Right lobe of liver (tissue), 6 donors: ENCODE measurements at places on chromosomes 12 and 14.

DNA sequence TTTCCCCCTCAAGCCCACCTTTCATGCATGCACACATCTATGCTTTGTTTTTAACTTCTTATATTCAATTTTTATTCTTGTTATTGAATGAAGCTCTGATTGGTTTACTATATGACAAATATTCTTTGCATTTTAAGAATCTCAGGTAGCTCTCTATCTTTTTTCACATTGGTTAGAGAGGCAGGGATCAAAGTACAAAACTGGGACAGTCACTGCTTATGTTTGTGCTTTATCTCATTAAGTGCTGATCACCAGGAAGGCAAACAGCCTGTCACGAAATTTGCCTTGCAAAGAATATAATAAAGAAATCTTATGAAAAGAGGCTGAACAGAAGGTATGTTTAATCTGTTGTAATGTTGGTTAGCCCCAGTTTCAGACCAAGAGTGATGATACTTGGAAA lies 29.7 kb upstream of the INSM2 start:
- DNase-seq, result no peak

- DNase-seq, result no peak
Observed at GRCh38 chr14:77238356-77238755, 32.6 kb downstream of the NGB start.

DNA sequence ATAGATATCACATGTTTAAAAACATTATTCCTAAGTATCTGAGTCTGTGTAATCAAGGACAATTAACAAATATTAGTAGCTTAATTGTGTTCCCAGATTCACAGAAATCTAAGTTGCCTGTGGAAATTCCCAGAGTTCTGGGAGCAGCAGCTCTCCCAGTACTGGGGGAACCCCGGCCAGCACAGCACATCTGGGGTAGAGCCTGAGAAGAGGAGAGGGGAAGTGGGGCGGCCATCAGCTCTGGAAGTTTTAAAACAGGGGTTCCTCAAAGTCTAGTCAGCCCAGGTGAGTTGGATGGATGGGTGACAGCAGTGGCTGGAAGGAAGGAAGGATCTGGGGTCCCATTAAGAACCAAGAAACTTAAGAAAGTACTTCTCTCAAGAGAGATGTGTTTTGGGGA lies 24.6 kb downstream of the PRICKLE1 start:
- DNase-seq, result no peak

DNA sequence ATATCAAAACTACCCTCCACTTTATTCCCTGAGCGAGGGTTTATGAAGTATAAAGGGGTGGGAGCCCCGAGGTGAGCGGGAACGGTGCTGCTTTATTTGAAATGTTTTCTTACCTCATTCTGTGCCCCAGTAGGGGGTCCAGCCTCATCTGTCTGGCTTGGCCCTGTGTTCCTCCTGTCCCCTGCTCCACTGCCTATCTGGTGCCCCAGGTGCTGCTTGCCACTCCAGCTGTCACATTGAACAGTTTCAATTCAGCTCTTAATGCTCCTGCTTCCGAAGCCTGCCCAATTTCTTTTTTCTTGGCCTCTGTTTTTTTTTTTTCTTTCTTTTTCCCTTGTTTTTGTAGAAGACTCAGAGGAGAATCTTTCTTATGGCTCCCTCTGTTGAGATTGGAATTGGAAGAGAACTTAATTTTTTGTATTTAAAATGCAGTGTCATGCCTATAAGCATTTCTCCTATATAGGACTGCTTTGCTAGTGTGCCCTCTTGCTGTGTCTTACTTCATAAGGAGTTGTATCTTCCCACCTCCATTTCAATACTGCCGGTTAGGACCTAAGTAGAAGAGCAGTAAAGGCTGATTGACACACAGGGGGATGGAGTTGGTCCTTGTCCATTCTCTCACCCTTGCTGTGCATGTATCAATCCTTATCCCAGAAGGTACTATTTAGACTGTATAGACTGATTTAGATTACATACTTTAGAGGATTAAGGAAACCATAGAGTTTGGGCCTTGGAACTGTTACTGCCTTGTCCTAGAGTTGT lies 2.3 kb downstream of the ATXN7L3B start:
- no peak for DNase-seq

DNA sequence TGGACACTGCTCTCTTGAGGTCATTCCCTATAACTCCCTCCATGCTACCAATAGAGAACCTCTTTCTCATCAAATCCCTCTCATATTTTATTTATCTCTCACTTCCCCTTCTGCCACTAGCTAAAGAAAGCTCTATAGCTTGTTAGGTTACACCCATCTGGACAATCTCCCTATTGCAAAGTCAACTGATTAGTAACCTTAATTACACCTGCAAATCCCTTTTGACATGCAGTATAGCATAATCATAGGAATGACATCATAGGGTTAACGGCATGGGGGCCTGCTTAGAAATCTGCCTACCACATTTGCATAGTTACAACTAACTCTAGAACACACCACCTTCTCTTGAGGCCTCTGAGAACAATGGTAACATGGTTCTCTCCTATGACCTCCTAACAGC lies 181.2 kb downstream of the EMP1 start:
- DNase-seq, result no peak

DNA sequence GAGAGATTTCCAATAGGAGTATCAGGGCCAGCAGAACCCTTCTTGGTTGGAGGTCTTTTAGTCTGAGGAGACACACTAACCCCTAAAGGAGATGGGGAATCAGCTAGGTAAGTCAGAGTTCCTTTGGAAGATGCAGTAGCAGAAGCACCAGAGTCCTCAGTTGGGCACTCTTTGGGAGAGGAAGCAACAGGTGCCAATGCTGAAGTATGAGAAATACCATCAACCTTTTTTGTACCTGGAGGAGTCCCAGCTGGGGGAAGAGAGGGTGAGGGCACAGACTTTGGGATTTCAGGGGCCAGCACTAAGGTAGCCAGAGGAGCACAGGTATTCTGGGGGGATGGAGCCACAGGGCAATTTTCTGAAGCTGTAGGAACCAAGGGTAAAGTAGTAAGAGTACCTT lies 6.0 kb downstream of the NACA start:
- DNase-seq, result no peak

DNA sequence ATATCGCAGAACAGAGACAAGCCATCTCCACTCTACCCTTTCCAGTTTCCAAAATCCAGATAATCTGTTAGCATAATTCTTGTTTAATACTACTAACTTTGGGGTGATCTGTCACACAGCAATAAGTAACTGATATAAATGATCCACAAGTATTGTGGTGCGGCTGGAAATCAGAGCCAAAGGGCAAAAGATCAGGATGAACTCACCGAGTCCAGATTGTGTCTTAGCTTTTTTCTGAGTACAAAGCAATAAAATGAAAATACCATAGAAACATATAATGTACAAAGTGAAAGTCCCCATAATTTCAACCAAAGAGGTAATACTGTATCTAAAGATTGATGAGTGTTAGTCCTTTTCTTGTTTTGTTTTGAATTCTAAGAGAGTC lies 17.4 kb downstream of the HECTD1 start:
- no peak for DNase-seq

GRCh38 chr14:75283833-75284563 lies 5.4 kb downstream of the FOS start:
- DNase-seq, result no peak

DNA sequence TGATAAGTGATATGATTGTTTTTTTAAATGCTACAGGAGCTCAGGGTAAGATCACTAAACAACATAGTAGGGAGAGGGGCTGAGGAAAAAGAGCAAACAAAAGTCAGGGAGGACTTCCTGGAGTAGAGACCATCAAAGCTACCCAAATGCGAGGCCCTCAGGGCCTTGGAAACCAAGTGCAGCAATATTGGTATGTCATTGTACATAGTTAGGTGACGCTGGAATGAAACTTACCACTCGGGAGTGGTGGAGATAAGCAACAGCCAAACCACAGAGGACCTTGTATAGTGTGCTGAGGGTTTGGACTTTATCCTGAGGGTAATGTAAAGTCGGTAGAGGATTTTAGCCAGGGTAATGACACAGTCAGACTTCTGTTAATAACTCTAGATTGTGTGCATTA lies 13.8 kb downstream of the KITLG start:
- DNase-seq, result no peak

- DNase-seq, result no peak
Observed at GRCh38 chr14:24428628-24429394, 657 bp downstream of the CBLN3 start.

DNA sequence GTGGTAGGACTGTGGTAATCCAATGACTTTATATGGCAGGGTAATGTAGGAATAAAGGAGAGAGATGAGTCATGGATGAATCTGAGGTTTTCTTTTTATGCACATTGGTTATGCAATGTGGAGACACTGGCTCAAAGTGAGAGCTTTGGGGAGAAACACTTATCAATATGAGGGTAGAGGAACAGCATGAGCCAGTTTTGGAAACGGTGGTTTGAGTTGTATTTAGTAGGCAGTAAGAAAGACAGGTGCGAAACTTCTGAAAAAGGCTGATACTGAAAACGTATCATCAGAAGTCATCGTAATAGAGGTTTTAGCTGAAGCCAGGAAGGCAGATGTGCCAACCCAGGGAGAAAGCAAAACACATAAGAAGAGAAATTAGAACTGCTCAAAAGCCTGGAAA lies 854.8 kb upstream of the SEL1L start:
- no peak for DNase-seq

DNA sequence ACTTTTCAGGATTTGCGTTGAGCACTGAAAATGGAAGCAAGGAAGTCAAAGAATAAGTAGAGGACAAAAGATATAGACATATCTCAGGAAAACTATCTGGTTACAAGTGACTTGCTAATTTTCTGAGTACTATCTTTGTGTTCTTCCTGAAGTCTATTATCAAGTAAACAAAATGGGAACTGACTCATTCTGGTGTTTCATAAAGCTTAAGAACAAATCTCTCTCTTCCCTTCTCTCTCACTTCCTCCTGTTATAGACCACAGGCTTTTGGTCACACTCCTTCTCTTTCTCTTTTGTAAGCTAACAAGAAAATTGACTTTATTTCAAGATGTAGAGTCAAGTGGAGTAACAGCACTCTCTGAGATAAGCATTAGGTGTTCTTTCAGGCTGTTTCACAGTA lies 406.6 kb upstream of the SYT1 start:
- DNase-seq, result no peak

GRCh38 chr14:102805371-102805891 lies 28.2 kb downstream of the TRAF3 start:
- no peak for DNase-seq

GRCh38 chr14:97331526-97331925 lies 534.3 kb downstream of the VRK1 start:
- no peak for DNase-seq

DNA sequence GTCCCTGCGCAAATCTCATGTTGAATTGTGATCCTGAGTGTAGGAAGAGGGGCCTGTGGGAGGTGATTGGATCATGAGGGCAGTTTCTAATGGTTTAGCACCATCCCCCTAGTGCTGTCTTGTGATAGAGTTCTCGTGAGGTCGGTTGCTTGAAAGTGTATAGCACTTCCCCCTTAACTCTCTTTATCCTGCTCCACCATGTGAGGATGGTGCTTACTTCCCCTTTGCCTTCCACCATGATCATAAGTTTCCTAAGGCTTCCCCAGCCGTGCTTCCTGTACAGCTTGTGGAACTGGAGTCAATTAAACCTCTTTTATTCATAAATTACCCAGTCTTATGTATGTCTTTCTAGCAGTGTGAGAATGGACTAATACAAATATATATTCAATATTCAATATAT lies 303.7 kb upstream of the SEL1L start:
- DNase-seq, result no peak

DNA sequence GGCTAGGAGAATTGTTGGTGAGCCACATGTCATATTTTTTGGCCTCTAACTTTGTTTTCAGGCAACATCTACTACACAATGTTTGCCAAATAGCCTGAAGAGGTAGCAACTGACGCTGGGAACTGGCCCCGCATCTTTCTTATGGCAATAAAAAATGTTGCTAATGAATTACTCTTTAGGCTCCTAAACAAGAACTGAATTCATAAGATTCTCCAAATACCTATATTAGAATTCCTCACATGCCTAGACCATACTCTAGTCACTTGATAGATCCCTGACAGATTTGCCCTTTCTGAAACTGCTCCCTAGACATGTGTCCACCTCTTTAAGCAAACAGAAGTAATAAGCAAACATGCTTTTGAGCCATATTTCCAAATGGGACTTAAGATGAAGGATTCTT lies 209.0 kb upstream of the ATXN7L3B start:
- DNase-seq, result no peak

DNA sequence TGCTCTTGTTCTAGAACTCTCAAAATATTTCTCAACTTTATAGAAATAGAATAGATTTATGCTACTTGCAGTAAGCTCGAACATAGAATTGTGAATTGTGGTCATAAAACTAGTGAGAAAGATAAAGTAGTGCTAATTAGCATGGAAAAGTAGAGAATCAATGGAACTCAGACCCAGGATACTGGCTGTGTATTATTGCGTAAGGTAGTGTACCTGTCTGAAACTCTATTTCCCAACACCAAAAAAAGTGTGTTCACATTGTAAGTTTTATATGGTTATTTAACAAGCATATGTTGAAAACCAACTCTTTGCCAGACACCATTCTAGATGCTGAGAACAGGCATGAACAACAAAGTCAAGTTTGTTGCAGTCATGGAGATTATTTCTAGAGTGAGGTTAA lies 720.5 kb upstream of the ATXN7L3B start:
- no peak for DNase-seq

- DNase-seq, result no peak
Observed at GRCh38 chr12:131907379-131908091, 13.1 kb downstream of the ULK1 start.

DNA sequence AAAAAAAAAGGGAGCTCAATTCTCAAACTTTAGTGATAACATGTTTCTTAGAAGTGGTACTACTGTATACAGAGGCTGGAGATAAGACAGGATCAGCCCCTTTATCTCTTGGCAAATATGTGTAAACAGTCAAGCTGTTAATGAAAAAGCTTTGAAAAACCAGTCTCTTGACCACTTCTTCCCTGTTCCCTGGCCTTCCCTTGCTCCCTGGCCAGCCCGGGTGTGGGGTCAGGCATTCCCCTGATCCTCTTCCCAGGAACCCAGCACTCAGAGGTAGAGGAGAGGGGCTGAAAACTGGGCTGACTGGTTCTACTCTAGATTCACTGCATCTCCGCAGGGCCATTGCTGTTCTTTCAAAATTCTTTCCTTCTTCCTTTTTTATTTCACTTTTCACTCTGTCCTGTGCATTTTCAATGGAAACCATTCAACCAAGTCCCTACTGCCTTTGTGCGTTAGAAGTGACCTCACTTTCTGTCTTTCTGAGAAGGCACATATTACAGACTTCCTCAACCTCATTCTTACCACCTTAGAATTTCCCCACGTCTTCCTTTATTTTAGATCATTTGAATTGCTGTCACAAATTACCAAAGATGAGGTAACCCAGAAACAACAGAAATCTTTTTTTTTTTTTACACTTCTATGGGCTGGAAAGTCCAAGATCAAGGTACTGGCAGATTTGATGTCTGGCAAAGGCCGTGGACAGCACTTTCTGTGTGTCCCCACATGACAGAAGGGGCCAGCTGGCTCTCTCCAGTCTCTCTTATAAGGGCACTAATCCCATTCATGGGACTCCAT lies 5.7 kb downstream of the GNG2 start:
- no peak for DNase-seq

DNA sequence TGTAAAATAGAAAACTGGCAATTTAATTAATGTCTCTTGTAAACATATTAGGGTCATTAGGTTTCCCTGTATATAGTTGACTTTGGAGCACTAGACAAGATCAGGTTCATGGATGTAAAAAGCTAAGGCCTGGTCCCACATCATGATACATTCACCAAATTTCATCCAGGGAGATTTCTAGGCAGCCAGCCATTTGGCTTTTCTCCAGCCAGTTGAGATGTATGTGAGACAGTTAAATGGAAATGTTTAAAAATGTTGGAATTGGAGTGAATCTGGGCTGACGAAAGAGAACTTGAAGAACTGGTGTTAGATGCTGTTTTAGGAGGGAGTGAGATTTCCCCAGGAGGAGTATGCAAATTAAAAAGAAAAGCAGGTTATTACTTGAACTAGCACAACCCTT lies 41.8 kb upstream of the CLEC14A start:
- DNase-seq, result no peak
